ENCODE measurements at places on chromosomes 1 and 21.

DNA sequence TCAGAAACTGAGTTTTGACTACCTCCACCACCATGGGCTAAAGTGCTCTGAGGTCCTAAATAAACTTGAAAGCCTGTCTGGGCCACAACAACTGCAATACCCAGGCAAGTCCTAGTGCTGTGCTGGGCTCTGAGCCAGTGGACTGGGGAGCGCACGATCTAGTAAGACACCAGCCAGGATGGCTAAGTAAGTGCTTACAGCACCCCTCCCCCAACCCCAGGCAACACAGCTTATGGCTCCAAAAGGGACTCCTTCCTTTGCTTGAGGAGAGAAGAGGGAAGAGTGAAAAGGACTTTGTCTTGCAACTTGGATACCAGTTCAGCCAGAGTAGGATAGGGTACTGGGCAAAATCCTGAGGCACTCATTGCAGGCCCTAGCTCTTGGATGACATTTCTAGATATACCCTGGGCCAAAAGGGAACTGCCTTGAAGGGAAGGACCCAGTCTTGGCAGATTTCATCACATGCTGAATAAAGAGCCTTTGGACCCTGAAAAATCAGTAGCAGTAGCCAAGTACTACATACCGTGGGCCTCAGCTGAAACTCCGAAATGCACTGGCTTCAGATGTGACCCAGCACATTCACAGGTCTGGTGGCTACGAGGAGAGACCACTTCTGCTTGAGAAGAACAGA lies 1.6 kb downstream of the C1orf105 start:
- DNase-seq = no peak

DNA sequence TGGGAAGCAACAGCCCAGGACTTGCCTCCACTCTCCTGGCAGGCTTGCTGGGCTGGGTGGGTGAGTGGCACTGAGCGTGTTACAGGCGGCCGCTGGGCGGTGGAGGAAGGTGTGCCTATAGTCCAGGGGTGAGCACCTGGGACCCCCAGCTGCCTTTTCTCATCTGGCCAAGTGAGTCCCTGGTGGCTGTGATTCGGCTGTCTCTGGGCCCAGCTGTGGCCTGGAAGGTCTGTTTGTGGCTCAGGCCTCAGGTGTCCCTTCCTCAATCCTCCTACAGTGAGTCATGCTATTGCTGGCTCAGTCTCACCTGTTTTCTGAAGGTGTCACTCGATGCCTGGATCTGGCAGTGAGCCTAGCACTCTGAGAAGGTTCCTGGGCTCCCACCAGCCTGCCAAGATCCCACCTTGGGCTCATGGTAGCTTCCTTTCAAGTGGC lies 564.2 kb downstream of the PTPRU start:
- DNase-seq = no peak

- DNase-seq = no peak
Observed at GRCh38 chr1:162087574-162087973, 18.1 kb downstream of the NOS1AP start.

DNA sequence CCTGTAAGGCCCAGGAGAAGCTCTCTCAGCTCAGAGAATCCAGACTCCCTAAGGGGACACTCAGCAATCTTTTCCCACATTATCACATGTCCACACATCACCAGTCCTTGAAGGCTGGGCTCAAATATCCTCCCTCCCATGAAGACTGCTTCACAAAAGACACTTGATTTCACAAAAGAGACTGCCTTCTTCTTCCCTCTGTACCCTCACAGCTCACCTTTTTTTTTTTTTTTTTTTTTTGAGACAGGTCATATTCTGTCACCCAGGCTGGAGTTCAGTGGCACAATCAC lies 1.5 kb downstream of the CD58 start:
- no peak for DNase-seq

DNA sequence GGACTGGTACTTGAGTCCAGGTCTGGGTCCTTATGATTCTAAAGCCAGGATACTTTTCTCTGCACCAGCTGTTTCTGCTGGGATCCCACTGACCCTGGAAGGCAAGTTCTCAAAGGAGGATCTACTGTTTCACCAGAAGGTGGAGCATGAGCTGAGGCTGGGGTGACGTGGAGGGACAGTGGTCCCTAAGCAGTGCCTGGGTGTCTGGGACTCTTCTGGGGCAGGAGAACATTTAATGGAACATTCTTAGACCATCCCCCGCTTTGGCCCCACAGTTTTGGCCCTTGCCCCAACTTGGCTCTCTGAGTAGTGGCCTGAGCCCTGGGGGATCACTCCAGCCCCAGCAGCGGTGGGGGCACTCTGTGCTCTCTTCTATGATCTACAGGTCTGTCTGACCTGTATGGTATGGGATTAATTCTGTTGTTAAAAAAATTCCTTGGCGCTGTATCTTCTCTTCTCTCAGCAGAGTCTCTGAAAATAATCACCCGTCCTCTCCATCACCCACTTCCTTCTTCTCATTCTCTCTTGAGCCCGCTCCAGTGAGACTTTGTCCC lies 60.3 kb upstream of the CSF3R start:
- no peak for DNase-seq

GRCh38 chr1:242146652-242147051 lies 147.8 kb upstream of the MAP1LC3C start:
- DNase-seq = no peak

- no peak for DNase-seq
Observed at GRCh38 chr1:209577346-209577745, 6.2 kb upstream of the CAMK1G start.

GRCh38 chr1:22639286-22639685 lies 2.9 kb downstream of the C1QA start:
- no peak for DNase-seq
